ENCODE measurements at places on chromosomes 1 and 21.

DNA sequence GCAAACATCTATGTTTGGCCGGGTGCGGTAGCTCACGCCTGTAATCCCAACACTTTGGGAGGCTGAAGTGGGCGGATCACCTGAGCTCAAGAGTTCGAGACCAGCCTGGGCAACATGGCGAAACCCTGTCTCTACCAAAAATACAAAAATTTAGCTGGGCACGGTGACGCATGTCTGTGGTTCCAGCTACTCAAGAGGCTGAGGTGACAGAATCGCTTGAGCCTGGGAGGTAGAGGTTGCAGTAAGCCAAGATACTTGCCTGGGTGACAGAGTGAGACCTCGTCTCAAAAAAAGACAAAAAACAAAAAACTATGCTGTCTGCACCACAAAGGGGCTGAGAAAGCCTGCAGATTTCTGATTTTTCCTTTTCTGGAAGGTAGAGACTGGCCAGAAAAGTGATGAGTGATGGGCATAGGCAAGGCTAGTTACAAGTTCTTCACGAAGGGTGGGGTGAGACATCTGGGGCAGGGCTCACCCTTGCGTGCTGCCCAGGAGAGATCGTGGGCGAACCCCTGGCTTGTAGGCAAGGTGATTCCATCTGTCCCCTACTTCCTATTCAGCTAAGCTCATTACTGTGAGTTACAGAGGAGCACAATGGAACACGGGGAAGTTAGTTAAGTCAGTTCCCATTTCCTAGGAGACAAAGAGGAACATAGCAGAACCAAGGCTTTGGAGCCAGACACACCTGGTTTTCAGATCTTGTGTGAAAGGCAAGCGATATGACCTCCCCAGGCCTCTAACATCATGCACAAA is 3.2 kb downstream of the SLC2A1 start:
- no peak for DNase-seq

- DNase-seq = no peak
Measured at GRCh38 chr21:44902268-44903049, 18.2 kb downstream of the ITGB2 start.

DNA sequence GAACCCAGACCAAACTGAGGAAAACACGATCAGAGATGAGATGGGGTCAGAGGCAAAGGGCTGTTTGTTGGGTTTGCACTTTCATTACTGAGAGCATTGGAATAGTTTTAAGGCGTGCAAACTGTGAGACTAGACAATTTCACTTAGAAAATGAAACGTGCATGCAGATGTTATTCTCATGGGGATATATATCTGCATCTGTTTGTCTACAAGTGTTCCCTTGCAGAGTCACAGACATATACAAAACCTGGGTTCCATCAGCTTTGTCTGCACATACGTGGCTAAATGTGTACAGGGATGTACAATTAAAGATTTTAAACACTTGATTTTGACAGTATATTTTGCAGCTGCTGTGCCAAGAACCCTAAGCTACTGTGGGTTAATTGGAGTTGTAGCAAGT is 355.4 kb downstream of the KIF26B start:
- no peak for DNase-seq

GRCh38 chr1:155645034-155645598 is 35.1 kb downstream of the MSTO1 start:
- no peak for DNase-seq

- DNase-seq = no peak
Measured at GRCh38 chr1:68516066-68516465, 19.2 kb upstream of the DEPDC1 start.

Measured in stimulated activated CD8-positive, alpha-beta memory T cell treated with anti-CD3 and anti-CD28 coated beads, Interleukin-15, amount 100 ng/mL, for 48 hours (primary cell).